ENCODE measurements at places on chromosomes 7 and 10.
A peak's percentile ranks its signal among the peaks of the same experiment; 100 is the strongest.

- H3K4me1 ChIP-seq: no peaks in the 10 kb centered on the region
- no peak overlapping the region for H3K4me3 ChIP-seq
- no peak overlapping the region for H3K27ac ChIP-seq
- H3K27me3 ChIP-seq: no peaks in the 10 kb centered on the region
These were observed 30.4 kb upstream of the RSU1 start for GRCh38 chr10:16847644-16848043.

- H3K4me1 ChIP-seq: peaks cover 26% of the 10 kb centered on the region
- H3K36me3 ChIP-seq: no peaks in the 10 kb centered on the region
- no peak for DNase-seq
These were observed 22.2 kb downstream of the TMEM273 start for GRCh38 chr10:49165821-49166483.

DNA sequence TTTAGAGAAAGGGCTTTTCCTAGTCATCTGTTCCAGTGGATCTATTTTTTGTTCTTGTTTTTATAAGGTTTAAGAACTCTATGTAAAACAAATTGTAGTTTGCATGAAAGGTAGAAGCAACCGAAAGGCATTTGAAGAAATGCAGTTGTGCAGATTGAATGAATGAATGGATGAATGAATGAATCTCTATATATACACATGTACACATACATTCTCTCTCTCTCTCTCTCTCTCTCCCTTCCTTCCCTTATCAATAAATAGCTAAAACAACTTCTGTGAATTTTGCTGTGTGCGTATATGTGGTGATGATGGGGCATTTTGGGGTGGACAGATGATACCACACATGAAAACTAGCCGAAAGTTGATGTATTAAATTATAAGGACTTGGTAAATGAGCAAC lies 32.4 kb downstream of the ANLN start:
- H3K4me3 ChIP-seq: no peak overlapping the region
- no peak for DNase-seq
- H3K27ac ChIP-seq: no peak overlapping the region
- no peaks in the 10 kb centered on the region for H3K4me1 ChIP-seq
- no peaks in the 10 kb centered on the region for H3K27me3 ChIP-seq

GRCh38 chr7:31885171-31885570 lies 185.0 kb downstream of the PDE1C start:
- no peak overlapping the region for H3K4me3 ChIP-seq
- H3K27ac ChIP-seq: no peak overlapping the region
- H3K36me3 ChIP-seq: no peaks in the 10 kb centered on the region
- no peak for DNase-seq

GRCh38 chr10:52517012-52517411 lies 202.9 kb downstream of the DKK1 start:
- H3K27me3 ChIP-seq: no peaks in the 10 kb centered on the region
- no peak overlapping the region for H3K27ac ChIP-seq
- H3K4me3 ChIP-seq: no peak overlapping the region
- DNase-seq: no peak

- peak; percentile 14 for DNase-seq
- H3K36me3 ChIP-seq: no peaks in the 10 kb centered on the region
- no peaks in the 10 kb centered on the region for H3K4me1 ChIP-seq
- H3K27me3 ChIP-seq: no peaks in the 10 kb centered on the region
- no peak overlapping the region for H3K27ac ChIP-seq
These were observed 805.1 kb downstream of the TNS3 start for GRCh38 chr7:46776790-46777189.

- no peaks in the 10 kb centered on the region for H3K27me3 ChIP-seq
- H3K4me1 ChIP-seq: no peaks in the 10 kb centered on the region
- peaks cover 13% of the 10 kb centered on the region for H3K36me3 ChIP-seq
- no peak overlapping the region for H3K4me3 ChIP-seq
- H3K27ac ChIP-seq: no peak overlapping the region
These were observed 89.7 kb downstream of the ATE1 start for GRCh38 chr10:121838149-121838548.

GRCh38 chr10:47335906-47336305 lies 12.3 kb upstream of the RBP3 start:
- no peak overlapping the region for H3K27ac ChIP-seq
- H3K27me3 ChIP-seq: no peaks in the 10 kb centered on the region
- H3K36me3 ChIP-seq: no peaks in the 10 kb centered on the region
- peaks cover 11% of the 10 kb centered on the region for H3K4me1 ChIP-seq
- no peak overlapping the region for H3K4me3 ChIP-seq

- no peaks in the 10 kb centered on the region for H3K36me3 ChIP-seq
- H3K27me3 ChIP-seq: no peaks in the 10 kb centered on the region
- DNase-seq: no peak
- no peak overlapping the region for H3K4me3 ChIP-seq
- H3K4me1 ChIP-seq: no peaks in the 10 kb centered on the region
These were observed 14.0 kb downstream of the KNDC1 start for GRCh38 chr10:133173860-133174640.

Measured in common myeloid progenitor, CD34-positive (primary cell).